ENCODE measurements at places on chromosomes 7 and 10. TPM values are rescaled to one million over a fixed set of nuclear protein-coding genes. Genes with fewer than 3 reads are reported as not detected.
A peak's percentile ranks its signal among the peaks of the same experiment; 100 is the strongest.

DNA sequence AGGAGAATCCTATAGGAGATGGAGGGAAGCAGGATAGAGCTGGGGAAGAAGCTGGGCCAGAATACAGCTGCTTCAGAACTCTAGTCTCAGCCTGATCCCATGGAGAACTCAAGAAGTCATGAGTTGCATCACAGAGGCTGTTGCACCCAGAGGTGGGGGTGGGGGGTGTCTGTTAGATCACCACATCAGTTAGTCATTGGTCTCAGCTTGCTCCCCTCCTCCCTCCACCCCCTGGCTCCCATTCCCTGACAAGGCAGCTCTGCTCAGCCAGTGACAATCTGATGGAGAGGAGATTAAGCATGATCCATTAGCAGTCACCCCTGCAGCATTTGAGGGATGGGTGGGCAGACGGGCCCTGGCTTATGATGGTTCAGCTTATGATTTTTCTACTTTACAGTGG is 58.4 kb upstream of the FGL2 start:
- no peak for DNase-seq

DNA sequence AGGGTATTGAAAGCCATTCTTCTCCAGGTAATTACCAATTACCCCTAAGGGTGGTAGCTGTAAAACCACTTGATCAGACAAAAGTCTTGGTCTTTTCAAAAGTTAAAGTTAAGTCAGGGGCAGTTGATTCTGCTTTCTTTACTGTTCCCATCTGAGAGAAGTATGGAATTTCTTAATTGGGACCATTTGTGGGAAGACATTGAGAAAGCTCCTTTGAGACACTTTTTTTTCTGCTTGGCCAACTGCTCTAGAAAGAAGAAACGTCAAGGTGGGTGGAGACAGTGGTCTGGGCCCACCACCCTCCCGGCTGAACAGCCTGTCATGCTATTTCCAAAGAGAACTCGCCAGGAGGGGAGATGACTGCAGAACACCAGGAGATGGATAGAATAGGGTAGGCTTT is 45.3 kb downstream of the WNT2 start:
- DNase-seq: no peak

DNA sequence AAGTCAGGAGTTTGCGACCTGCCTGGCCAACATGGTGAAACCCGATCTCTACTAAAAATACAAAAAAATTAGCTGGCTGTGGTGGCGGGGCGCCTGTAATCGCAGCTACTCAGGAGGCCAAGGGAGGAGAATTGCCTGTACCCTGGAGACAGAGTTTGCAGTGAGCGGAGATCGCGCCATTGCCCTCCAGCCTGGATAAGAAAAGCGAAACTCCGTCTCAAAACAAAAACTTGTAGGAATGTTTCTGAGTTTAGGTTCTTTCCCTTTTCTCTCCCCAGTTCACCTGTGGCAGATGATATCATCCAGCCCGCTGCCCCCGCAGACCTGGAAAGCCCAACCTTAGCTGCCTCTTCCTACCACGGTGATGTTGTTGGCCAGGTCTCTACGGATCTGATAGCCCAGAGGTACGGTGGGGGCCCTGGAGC is 138.8 kb upstream of the BTBD16 start:
- DNase-seq: no peak

DNA sequence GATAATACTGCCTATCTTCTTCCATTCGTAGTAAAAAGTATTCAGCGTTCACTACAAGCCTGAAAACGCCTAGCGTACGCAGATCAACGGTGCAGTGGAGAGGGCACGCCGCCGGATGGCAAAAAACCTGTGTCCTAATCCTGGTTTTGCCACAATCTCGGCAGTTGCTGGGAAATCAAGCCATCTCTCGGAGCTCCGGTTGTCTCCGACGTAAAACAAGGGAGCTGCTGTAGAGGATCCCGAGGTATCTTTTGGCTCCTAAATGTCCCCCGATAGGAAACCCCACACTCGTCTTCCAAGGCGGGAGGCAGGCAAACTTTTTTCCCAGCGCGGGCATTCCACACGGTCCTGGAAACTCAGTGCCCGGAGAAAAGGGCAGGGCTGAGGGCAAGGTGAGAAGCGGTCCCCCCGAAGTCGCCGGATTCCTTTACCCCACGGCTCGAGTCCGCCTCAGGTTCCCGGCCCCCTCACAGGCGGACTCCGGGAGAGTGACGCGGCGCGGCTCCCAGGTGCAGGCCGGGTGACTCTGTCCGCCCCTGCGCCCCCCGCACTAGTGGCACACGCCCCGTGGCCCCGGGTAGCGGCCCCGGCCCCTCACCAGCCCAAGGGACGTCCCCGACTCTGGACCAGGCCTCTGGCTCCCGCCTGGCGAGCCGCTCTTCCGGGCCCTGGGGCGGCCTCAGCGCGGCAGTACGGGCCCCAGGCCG is 649 bp downstream of the IDE start:
- DNase-seq: peak; percentile 61

- DNase-seq: no peak
Observed at GRCh38 chr7:124031919-124032318, 948 bp downstream of the TMEM229A start.

XPNPEP1 gene
- 66.6 TPM for total RNA-seq

C7orf33 gene
- total RNA-seq: not detected
